Chondrocyte (in vitro differentiated cells): ENCODE measurements at places on chromosomes 12 and 14. TPM values are rescaled to one million over a fixed set of nuclear protein-coding genes. Genes with fewer than 3 reads are reported as not detected.

The USP44 gene
- total RNA-seq, result 0.18 TPM in 1 of 3 replicates, not detected in the others

The TCL1B gene
- not detected in 3 replicates for total RNA-seq

The MANSC4 gene
- not detected in 3 replicates for total RNA-seq

The CARMIL3 gene
- 0.34 to 0.60 TPM (median 0.54 TPM) in 3 replicates for total RNA-seq

The C1QL4 gene
- total RNA-seq, result 0.33 to 0.60 TPM (median 0.46 TPM) in 3 replicates

The LRRC43 gene
- total RNA-seq, result 1.5 to 2.0 TPM (median 1.6 TPM) in 3 replicates

- DNase-seq, result no peak
Measured at GRCh38 chr12:26754148-26754547, 78.8 kb downstream of the ITPR2 start.

DNA sequence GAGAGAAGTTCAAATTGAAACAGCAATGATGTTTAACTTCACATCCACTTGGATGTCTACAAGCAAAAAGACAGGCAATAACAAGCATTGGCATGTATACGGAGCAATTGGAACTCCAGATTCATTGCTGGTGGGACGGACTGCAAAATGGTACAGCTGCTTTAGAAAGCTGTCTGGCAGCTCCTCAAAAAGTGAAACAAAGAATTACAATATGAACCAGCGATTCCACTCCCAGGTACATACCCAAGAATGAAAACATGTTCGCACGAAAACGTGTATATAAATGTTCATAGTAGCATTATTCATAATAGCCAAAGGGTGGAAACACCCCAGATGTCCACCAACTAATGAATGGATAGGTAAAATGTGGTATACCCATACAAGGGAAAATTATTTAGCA is 125.7 kb downstream of the HMGA2 start:
- no peak for DNase-seq

- DNase-seq, result no peak
Measured at GRCh38 chr12:82996168-82996812, 309.6 kb downstream of the TMTC2 start.

- DNase-seq, result peak; percentile 13
Measured at GRCh38 chr12:111569363-111570083, 29.6 kb downstream of the ATXN2 start.

- no peak for DNase-seq
Measured at GRCh38 chr14:98334186-98334585, 937.8 kb downstream of the BCL11B start.

DNA sequence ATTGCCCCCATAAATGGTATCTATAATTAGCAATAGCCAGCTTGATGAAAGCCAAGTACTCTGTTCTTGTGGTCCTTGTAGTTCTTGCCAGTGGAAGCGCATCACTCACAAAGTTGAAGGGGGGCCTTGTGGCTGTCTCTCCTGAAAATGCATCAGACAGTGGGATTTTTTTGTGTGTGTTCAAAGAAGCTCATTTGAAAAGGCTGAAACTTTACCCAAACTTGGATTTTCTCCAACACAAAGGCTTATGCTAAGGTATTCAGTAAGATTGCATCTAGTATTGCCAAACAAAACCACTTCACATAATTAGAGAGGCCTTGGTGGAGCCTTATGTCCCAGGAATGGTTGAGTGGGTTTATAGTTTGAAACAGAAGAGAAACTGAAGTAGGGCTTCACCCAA is 216.7 kb upstream of the TMTC1 start:
- DNase-seq, result no peak

DNA sequence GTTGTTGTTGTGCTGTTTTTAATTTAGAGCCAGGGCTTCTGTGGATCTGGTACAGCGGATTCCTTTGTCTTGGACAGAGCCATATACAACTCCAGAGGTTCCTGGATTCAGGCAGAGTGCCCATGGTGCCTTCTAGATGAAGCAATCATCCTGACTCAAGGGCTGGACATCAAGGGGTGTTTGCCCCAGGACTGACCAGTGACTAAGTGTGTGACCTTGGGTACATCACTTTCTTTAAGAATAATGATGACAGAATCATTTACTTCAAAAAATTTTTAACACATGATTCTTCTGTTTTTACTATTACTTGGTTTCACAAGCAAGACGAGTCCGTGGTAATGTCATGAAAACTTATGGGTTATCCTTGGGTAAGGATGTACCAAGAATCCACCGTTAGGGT is 397.3 kb downstream of the ZFP36L1 start:
- no peak for DNase-seq

DNA sequence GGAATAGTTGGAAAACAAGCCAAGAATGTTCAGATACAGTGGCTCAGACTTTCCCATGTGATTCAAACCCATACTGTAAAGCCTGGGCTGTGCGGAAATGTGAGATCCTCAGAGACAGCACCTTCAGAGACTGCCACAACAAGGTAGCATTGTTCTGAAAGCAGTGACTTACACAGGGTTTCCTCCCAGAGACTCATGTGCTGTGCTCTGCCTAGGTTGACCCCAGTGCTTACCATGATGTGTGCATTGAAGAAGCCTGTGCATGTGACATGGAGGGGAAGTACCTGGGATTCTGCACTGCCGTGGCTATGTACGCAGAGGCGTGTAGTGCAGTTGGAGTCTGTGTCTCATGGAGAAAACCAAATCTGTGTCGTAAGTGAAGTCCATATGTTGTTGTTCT is 219.4 kb downstream of the LRRK2 start:
- DNase-seq, result no peak

DNA sequence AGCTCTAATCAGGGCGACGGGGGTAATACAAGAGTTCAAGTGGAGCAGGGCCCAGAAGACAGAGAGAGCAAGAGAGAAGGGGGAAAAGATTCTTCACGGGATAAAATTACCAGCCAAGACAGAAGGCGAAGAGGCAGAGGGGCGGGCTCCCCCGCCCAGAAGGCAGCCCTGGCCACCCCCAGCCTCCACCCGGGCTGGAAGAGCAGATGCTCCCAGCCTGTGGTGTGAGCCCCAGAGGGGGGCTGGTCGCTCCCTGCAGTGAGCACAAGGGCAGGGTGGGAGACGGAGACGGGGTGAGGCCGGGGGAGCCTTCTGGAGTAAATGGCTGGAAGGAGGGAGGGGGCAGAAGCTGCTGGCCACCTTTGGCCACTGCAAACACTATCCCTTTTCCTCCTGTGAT is 1035.6 kb downstream of the VRK1 start:
- no peak for DNase-seq

GRCh38 chr12:52019113-52019770 is 12.5 kb downstream of the TAMALIN start:
- no peak for DNase-seq

DNA sequence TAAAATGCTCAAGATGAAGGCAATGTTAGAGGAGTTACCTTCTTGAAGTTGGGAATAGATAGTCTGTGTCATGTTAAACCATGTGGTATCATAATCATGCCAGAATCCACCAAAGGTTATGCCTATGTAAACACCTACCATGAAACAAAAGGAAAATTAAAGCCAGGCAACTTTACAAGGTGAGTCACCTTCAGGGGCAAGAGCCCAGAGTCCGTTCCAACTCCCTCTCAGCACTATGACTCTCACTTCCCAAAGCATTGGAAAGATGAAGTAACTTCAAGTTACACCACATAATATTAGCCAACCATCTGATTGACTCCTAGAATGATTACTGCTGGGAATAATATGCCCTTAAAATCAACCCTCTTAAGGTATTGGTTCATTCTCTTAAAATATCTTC is 38.5 kb downstream of the CATSPERB start:
- no peak for DNase-seq

DNA sequence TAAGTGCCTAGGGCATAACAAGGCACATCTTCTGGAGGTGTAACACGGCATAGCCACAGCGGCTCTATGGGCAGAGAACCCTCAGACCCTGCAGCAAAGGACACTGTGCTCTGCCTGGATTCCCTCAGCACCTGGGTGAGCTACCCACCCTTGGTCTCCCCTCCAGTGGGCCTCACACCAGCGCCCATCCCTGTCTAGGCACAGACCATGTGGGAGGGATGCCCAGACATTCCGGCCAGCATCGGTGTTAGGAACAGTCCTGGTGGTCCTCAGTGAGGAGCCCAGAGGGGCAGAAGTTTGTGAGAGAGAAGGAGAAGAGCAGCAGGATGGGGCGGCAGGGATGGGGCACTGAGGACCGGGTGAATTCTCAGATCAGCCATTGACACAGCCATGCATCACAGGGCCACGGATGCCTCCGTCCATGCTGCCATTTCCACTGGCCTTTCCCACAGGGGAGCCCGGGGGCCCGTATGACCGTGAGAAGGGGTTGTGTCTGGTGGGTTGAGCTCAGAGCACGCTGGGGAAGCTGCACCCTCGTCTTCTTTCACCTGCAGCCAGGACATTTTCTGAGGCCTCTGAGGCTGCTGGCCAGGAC is 282.7 kb upstream of the SFSWAP start:
- DNase-seq, result no peak

DNA sequence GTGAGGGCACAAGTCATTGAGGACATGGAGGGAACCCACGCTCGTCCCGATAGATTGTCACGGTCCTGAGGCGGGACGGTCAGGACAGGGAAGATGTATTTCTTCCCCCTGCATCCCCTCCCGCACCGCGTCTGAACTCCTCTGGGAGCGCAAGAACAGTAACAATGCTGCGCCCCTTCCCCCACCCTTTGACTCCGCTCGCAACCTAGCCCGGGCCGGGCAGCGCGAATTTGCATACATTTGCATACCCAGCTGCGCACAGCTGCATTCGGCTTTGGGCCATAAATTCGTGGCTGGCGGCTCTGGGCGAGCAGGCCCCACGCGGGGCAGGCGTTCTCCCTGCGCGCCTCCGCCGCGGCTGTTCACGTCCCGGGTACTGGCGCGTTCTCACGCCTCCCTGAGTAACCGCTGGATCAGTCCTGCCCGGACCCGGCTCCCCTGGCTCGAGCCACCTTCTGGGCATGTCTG is 29.0 kb upstream of the SMUG1 start:
- no peak for DNase-seq

GRCh38 chr14:99067927-99068326 is 204.1 kb downstream of the BCL11B start:
- DNase-seq, result no peak

- peak; percentile 59 for DNase-seq
Measured at GRCh38 chr14:92973261-92973797, 50.4 kb downstream of the CHGA start.

DNA sequence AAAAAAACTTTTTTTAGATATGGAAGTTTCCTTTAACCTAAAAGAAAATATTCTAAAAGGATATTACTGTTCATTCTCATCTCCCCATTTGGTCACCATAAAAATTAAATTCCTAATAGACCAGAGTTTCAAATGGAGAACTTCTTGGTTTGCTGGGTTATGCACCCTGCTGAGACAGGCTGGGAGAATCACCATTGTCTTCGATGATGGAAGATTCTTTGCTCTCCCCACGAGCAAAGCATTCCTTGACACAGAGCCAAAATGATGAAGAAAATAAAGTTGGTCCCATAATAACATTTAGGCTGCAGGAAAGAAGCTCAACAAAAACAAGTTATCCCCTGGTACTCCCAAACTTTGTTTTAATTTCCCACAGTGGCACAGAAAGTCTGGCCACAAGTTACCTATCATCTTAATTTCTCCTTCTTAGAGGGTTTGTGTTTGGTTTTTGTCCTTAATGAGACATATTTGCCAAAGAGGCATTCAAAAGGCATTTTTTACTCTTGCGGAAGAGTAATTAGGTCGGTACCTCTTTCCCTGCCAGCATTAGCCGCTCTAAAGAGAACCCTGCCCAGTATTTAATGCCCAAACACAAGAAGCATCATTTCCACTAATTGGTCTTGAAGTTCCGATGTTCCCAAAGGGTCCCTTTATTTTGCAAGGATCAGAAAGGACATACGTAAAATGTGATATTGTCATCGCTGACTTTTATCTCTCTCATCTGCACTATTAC is 4.8 kb downstream of the DIO2 start:
- no peak for DNase-seq

DNA sequence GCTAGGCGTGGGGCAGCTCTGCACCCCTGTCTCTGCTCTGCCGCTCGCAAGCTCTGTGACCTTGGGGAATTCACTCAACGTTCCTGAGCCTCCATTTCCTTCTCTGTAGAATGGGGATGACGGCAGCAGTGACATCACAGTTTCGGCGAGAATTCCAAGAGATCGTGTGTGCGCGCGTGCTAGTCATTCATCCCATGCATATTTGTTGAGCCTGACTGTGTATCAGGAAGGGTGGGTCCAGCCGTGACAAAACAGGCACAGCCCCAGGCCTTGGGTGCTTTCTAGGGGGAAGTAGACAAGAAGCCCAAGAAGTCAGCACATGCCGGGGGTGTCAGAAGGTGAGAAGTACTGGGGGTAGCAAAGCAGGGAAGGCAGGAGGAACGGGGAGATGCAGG is 145.6 kb upstream of the NCOR2 start:
- no peak for DNase-seq

- no peak for DNase-seq
Measured at GRCh38 chr12:89252284-89252683, 100.0 kb downstream of the DUSP6 start.

GRCh38 chr12:88553941-88554658 is 26.2 kb downstream of the KITLG start:
- DNase-seq, result no peak

- no peak for DNase-seq
Measured at GRCh38 chr12:121712190-121712460, 427 bp upstream of the TMEM120B start.

- DNase-seq, result no peak
Measured at GRCh38 chr12:75366629-75367028, 24.3 kb upstream of the GLIPR1L2 start.
